Epithelial cell of proximal tubule (primary cell): ENCODE measurements at places on chromosomes 6 and 20. TPM values are rescaled to one million over a fixed set of nuclear protein-coding genes. Genes with fewer than 3 reads are reported as not detected.

Gene LHFPL5
- 0.12 TPM in 1 of 2 replicates, not detected in the other for total RNA-seq

DNA sequence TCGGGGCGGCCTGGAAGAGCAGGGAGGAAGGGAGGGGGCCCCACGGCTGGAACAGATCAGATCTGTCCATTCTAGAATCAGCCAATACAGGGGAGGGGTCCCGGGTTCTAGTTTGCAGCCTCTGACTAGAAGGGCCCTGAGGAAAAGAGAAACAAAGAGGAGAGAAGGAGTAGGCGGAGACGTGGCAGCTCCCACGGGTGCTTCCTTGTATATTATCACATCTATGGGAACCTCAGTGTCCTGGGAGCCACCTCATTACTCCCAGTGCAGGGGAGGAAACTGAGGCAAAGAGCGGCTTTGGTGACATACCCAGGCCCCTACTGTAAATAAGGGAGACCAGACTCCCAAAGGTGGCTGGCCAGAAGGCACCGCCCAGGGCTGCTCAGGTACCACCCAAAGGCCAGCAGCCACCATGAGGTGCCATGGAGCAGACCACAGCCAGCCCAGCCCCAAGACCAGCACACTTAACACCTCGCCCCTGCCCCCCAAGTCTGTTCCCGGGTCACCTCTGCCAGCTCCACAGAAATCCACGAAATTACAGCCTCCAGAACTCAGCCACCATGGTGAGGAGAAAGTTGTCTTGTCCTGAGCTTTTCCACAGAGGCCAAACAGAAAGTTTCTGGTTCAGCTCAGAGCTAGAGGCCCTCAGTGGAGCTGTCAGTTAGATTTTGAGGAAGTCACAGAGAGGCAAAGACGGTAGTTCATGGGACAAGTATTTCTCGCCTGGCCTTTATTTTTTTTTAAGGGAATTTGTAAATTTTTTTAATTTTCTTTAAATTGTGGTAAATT is 2.1 kb downstream of the ZC3H12D start:
- no peak for DNase-seq

Gene BTN1A1
- 0.14 TPM in 1 of 2 replicates, not detected in the other for total RNA-seq

- DNase-seq: no peak
These were observed 187.6 kb upstream of the QKI start for GRCh38 chr6:163226836-163227485.

Gene CALHM5
- 0.07 and 0.12 TPM in 2 replicates for total RNA-seq

Gene BNIP5
- total RNA-seq: under 0.01 TPM in 1 of 2 replicates, not detected in the other

Gene FERMT1
- total RNA-seq: 21.8 and 26.1 TPM in 2 replicates

DNA sequence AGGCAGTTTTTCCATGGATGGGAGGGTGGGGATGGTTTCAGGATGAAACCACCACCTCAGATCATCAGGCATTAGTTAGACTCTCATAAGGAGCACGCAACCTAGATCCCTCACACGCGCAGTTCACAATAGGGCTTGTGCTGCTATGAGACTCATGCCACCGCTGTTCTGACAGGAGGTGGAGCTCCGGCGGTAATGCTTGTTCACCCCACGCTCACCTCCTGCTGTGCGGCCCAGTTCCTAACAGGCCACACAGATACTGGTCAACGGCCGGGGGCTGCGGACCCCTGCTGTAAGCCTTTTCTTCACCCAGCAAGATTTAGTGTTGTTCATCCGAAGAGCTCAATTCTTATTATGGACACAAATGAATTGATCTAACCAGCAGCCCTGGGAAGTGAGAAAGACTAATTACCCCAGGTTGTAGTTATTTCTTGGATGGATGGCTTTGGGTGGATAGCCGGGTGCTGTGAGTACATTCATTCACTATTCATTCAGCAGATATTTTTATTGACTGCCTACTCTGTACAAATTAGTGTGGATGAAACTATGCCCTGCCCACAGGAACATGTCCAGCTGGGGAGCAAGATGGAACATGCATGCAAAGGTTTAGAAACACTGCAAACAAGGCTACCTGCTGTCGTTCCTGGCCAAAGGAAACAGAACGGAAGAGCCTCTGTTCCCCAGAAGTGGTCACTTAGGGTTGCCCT is 57.2 kb downstream of the RIOK1 start:
- no peak for DNase-seq

- no peak for DNase-seq
These were observed 278.1 kb downstream of the MEI4 start for GRCh38 chr6:77930952-77931351.

DNA sequence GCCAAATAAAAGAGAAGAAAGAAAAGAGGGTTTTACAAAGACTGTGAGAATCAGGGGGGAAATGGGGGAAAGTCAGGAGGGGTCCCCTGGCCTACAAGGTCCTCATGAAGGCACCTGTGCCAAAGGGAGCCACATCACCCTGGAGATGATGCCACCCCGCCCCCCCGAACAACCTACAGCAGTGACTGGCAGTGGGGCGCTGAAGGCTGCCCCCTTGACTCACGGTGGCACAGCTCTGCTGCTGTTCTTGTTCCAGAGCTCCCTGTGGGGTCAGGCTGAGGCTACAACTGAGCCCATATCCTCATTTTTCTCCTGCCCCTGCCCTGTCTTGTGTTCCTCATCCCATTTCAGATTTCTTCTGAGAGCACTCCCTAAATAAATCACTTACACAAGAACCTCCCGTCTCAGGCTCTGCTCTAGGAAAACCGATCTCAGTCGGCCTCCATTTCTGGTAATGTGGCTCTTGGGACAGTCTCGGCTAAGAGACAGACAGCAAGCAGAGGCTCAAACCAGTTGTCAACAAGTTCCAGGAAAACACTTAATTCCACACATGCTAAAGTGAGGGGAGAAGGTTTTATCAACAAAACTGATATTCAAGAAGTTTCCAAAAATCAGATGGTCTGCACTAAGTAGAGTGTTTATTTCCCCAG is 105.7 kb downstream of the SNAP25 start:
- DNase-seq: no peak
